Adipocyte (in vitro differentiated cells): ENCODE measurements at places on chromosomes 3 and 15.
A peak's percentile ranks its signal among the peaks of the same experiment; 100 is the strongest.

- DNase-seq: no peak
Measured at GRCh38 chr3:135771760-135772159, 193.8 kb upstream of the PPP2R3A start.

GRCh38 chr3:41405466-41405865, 206.2 kb downstream of the CTNNB1 start:
- DNase-seq: no peak

GRCh38 chr3:123291404-123291803, 89.7 kb downstream of the SEC22A start:
- DNase-seq: no peak

DNA sequence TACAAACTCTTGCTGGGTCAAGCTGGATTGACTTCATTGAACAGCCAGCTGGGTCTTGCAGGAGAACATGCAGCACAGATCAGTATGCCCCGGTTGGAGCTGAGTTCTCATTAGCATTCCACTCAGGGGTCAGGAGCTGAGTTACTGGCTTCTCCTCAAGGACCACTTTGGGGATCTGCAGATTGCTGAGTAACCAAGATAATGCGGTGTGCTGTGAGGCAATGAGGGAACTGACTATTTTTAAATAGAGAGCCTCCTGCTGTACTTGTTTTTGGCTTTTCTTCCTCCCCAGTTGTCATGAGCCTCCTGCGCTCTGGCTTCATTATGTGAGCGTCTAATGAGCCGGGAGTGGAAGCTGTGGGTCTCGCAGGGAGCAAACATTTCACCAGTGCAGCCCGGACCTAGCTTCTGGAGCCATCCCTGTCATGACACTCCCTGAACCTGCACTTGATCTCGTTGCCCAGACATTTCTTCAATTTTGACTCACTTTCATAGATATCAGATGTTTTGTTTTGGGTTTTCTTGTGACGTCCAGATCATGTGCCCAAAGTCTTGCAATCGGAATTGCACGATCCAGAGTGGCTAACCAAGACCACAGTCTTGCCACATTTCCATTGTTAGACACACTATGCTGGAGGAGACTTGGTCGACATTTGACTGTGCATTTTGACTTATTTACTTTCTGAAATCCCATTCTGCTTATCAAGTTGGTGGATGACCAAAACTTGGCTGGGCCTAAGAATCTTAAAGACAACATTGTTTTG, 327.2 kb downstream of the LRTM1 start:
- DNase-seq: no peak

- DNase-seq: peak; percentile 76
Measured at GRCh38 chr15:40891810-40892446, 2.3 kb upstream of the VPS18 start.

DNA sequence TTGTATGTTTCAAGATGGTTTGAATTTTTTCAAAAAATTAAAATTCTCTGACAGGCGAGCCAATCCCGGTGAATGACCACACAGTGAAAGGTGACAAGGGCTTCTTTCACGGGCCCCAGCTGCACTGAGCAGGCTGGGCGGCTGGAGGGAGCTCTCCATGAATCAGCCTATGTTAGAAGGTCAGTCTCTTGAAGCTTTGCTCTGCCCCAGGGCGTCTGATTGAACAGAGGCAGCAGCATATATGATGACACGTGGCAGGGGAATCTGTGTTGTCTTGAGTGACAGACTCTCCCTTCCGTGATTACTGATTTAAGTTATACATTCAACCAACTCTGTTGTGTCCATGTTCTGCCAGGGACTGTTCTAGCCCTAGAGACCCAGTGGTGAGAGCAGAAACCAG, 51.5 kb downstream of the ISG20 start:
- DNase-seq: no peak

GRCh38 chr3:13890377-13891016, 10.6 kb upstream of the WNT7A start:
- no peak for DNase-seq

DNA sequence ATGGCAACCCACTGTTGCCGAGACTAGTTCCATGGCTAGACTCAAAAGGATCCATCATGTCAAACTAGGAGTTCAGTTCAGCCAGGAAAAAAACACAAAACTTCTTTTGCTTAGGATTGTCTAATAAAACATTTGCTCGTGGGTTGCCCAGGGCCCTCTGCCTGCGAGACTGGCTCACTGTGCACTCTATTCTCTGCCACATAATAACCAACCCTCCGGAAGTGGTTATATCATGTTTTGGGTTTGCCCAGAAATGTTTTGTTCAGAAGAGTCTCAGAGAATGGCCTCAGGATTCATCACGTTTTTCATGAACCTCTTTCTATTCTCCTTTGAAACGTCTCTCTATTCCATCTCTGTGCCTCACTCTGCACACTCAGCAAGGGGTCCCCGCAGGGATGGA, 216.1 kb downstream of the SV2B start:
- DNase-seq: no peak

DNA sequence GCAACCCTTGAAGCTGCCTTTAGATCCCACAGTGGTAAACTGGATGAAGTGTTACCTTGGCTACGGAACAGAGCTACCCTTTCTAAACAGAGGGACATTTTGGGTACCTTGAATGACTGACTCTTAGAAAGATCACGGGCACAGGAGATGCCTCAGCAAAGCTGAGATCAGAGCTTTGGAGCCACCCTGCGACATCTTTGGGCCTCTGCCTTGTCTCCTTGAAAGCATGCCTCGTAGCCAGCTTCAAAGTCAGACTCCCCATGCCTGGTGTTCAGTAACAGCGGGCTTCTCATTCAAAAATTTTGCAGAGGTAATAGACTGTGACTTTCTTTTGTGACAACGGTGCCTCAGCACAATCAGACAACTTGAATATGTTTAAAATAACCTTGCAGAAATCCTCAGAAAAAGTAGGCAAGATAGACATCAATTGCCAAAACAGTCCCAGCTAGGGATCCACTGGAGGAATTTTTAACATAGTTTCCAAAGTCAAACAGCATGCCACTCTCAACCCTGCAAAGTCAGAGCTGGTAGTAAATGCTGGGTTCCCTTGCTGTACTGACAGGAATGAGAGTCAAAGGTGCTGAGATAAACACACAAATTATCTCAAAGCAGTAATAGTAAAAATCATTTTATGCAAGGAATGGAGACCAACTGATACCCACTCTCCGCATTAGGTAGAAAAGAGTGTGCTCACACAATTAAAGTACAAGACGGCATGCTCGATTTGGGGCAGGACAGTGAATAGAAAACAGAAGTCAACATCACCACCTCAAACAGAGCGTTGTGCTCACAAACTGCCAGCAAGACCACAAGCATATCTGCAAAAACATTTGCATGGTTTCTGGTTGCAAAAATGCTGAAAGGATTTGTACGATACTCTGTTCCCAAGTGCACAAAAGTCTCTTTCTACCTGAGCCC, 82.1 kb downstream of the MYO1E start:
- no peak for DNase-seq

GRCh38 chr3:165197481-165197800, 1.3 kb upstream of the SLITRK3 start:
- DNase-seq: no peak

GRCh38 chr3:156448300-156448699, 106.6 kb downstream of the SSR3 start:
- DNase-seq: peak; percentile 31

- peak; percentile 83 for DNase-seq
Measured at GRCh38 chr15:51878446-51879386, 49.3 kb downstream of the TMOD3 start.

DNA sequence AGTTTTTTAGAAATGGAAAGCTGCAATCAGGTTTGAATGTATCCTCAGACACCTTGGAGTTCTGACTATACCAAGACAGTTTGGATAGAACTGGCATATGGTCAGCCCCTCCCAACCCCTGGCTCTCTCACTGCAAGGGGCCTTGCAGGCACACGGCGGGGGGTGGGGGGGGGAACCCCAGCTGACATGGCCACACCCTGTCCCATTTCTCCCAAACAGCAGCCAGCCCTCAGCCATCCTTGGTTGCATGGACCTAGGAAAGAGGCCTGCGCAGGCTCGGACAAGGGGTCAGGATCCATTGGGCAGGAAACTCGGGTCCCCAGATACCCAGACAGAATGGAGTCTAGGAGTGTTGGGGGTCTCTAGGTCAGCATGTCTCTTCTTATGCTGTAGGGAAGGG, 14.5 kb downstream of the CAND2 start:
- no peak for DNase-seq

DNA sequence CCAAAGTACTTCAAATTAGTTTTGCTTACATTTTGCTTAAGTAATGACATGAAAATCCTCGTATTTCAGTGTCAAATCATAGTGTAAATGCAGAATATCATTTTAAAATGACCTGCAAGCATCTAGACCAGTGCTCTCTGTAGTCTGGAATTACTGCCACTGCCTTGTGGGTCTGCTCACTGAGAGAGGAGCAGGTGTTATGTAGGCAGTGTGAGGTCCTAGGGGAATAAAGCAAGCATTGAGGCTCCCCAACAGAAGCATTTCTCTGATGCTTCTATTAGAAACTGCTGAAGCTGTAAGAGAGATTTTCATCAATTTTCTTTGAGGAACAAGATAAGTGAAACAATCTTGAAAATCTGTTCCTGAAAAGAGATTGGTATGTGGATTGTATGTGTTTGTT, 253.2 kb downstream of the BBX start:
- no peak for DNase-seq

- DNase-seq: no peak
Measured at GRCh38 chr3:13951184-13951583, 71.3 kb upstream of the WNT7A start.

DNA sequence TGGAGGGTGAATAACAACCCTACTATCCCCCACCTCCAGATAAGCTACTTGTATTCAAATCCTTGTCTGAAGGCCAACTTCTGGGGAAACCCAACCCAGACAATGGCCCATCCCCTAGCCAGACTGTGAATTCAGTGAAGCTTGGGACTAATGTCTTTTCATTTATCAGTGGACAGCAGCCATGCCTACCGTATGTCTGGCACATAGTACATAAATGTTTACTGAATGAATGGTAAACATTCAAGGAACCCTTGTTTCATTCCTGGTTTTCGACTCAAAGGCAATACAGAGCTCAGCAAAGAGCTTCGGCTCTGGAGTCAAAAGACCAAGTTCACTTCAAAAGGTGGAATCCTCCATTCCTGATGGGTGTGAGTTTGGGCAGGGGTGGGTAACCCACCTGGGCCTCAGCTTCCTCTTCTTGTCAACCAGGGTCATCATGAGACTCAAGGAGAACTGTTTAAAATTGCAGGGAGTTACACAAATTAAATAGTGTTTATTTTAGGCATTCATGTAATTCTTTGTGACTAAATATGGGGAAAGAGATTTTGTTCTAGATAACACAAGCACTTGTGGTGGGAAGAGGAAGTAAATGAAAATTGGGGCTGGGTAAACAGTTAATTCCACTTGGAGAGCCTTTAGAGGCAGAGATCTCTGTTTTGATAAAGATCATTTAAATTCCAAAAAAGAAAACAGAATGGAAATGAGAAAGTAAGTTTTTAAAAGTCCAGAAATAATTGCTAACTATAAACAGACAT, 303.7 kb upstream of the WNT5A start:
- DNase-seq: peak; percentile 50

DNA sequence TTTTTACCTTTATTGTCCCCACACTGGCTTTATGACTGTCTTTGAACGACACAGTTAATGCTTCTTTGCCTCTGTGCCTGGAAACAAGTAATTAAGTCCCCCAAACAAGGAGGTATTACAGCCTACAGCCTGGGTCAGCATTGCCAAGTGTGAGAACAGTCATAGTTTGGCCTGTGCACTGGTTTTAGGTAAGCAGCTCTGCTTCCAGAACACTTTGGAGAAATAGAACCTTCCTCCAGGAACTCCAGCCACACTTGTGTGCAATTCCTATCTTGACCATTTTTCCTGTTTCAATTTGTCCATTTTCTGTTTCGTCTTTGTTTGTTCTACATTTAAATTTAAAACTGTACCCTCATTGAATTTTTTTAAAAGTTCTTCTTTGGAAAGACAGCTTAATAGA, 568.2 kb downstream of the TUSC7 start:
- DNase-seq: no peak

GRCh38 chr15:92158426-92158825, 235.3 kb upstream of the ST8SIA2 start:
- DNase-seq: no peak

DNA sequence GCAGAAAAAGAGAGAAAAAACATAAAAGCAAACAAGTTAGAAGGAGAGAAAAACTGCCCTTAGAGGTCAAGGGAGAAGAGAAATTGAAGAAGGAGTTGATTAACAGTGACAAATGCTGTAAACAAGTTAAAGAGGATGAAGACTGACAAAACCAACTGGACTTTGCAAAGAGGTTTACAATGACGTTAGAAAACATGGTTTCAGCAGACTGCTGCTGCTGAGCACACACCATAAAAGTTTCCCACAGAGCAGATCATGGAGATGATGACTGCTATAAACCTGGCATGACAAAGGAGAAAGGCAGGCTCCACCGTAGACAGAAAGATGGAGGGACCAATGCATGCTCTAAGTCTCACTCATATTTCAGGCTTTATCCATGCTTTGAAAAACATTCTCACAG, 78.7 kb downstream of the POLQ start:
- DNase-seq: no peak

DNA sequence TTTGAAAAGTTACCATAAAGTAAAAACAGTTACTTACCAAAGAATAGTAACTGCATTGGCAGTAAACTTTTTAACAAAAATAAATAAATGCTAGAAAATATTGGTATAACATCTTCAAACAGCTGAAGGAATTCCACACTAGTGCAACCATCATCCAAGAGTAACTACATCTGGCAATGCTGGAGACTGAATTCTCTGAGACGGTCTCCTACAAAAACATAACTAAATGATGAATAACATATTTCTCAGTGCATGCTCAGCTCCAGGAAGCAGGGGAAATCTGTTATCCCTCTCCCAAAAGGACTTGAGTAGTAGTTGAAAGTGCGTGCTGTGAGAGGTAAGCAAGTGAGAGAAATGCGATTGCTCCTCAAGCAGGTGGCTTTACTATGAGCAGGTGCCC, 526.8 kb upstream of the CCDC54 start:
- DNase-seq: peak; percentile 70

- peak; percentile 90 for DNase-seq
Measured at GRCh38 chr3:73600293-73600938, 24.3 kb downstream of the PDZRN3 start.

- peak; percentile 36 for DNase-seq
Measured at GRCh38 chr15:50057905-50058639, 61.0 kb downstream of the ATP8B4 start.

- peak; percentile 84 for DNase-seq
Measured at GRCh38 chr3:187679638-187680396, 9.6 kb upstream of the SST start.

DNA sequence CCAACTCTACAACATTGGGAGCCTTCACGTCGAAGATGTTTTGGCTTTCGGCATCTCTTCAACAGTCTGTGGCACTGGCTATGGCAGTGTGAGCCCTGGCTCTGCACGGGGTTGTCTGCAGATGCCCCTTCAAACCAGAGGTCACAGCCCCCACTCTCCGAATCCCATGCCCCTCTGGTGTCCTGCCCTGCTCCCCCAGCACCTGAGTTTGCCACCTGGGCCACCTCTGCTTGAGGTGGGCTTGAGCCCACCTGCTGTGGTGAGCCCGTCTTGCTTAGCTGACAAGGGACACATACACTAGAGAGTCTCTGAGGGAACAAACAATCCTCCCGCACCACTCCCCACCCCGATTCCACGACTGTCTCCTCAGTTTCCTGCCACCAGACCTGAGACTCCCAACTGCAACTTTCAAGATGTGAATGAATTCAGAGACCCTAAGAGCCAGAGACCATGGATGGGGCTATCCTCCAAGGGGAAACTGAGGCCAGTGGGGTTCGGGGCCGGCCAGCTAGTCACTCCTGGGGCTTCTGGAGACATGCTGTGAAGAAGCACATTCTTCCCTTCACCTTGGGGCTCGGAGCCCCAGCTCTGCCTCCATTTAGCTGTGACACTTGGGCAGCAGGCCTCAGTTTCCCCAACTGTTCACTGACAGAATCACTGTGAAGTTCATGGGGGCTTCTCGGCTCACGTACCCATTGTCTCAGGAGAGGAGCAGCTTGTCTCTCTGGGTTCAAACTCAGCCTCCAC, 44.6 kb downstream of the TPRA1 start:
- DNase-seq: no peak
